ENCODE measurements at places on chromosomes 5 and 9. TPM values are rescaled to one million over a fixed set of nuclear protein-coding genes. Genes with fewer than 3 reads are reported as not detected.

DNA sequence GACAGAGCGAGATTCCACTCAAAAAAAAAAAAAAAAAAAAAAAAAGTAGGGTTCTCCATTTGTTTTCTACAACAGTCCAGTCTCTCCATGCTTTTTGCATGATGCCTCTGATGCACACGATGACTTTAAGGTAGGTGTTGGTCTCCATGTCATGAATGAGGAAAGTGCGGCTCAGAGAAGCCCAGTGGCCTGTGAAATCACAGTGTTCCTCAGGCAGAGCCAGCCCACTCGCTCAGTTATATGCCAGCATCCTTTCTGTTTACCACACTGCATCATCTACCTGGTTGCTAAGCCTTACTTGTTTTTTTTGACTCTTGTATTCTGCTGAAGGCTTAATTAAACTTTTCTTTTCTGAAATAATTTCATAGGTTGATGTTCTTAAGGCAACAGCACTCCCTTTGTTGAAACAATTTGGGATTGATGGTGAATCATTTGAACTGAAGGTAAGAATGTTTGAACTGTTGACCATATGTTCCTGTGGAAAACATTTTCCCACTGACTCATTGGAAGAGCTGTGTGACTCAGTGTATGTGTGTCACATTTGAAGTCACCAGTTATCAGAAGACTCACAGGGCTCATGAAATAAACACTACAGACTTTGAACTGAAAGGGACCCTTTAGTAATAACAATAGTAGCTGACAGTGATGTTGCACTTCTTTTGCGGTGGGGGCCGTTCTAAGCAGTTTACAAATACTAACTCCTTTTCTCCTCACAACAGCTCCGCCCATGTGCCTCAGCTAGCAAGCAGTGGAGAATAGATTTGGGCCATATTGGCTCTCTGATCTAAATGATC lies 40.2 kb downstream of the RCL1 start:
- no peak overlapping the region for H3K4me3 ChIP-seq
- peaks cover 10% of the 10 kb centered on the region for H3K4me1 ChIP-seq
- H3K36me3 ChIP-seq: no peaks in the 10 kb centered on the region
- no peak for DNase-seq
- peak overlapping the region; percentile 17 for H3K27ac ChIP-seq

The MYOT gene
- total RNA-seq: 4.0 TPM

The TMEFF1 gene
- total RNA-seq: 0.78 TPM

GRCh38 chr5:124061663-124062062 lies 549.7 kb downstream of the CSNK1G3 start:
- H3K4me1 ChIP-seq: peaks cover 7% of the 10 kb centered on the region
- no peak overlapping the region for H3K27ac ChIP-seq
- DNase-seq: no peak
- H3K36me3 ChIP-seq: no peaks in the 10 kb centered on the region

The SPINK5 gene
- 1.1 TPM for total RNA-seq

DNA sequence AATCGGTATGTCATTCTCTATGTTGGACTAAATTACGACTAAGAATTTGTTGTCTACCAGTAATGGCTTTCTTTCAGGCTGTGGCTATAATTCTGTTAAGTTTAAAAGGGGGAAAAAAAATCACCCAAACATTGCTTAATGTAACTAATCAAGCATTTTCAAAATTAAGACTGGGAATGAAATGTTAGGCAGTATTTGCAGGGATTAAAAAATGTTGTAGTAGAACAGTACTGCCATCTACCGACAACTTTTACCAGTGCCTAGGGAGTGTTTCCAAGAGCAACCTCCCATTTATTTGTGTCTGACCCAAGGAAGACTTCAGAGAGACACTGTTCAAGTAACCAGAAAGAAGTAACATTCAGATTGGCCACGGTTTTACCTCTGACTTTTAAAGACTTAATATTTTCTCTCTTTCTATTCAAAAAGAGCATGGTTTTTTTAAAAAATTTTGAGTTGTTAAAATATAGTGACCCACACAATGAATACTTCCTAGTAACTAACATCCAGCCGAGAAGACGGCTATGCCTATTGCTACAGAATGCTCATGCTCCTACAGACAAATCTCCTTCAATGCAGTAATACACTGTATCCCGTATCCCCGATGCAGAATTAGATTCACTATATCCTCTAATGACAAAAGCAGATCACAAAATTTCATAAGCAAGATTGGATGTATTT lies 92.4 kb downstream of the ARL15 start:
- peaks cover 1% of the 10 kb centered on the region for H3K4me1 ChIP-seq
- H3K27ac ChIP-seq: no peak overlapping the region
- H3K36me3 ChIP-seq: no peaks in the 10 kb centered on the region
- no peak for DNase-seq
- H3K4me3 ChIP-seq: no peak overlapping the region

- no peak overlapping the region for H3K4me3 ChIP-seq
- no peaks in the 10 kb centered on the region for H3K27me3 ChIP-seq
- DNase-seq: no peak
- H3K4me1 ChIP-seq: no peaks in the 10 kb centered on the region
- no peaks in the 10 kb centered on the region for H3K36me3 ChIP-seq
Observed at GRCh38 chr5:81093536-81094196, 133.5 kb downstream of the RASGRF2 start.

The NEUROG1 gene
- not detected for total RNA-seq

DNA sequence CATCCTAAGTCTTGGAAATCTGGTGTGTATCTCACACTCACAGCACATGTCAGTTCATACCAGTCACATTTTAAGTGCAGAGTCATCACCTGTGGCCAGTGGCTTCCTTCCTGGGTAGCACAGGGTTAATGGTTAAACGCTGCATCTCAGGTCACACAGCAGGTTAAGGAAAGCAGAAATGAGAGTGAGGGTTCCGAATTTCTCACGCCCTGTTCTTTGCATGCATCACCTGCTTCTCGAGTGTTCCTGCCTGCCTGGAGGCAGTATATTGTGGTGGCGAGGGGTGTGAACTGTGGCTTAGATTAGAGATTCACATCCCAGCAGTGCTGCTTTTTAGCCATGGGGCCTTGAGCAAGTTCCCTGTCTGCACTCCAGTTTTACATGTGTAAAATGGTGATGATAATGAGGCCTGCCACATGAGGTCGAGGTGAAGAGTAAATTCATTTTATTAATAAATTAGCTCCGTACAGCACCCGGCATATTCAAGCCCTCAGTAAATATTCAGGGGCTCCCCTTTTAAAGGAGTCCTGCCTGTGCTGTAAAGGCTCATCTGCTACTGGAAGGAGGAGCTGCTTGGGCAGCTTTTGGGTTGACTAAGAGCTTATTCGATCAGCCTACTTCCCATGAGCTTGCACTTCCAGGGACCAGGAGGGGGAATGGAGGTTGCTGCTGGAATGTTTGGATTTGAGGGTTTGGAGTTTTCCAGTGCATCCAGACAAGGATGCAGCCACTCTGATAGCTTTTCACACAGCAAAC lies 61.1 kb upstream of the SAP30L start:
- no peak for DNase-seq
- no peak overlapping the region for H3K4me3 ChIP-seq
- H3K27ac ChIP-seq: no peak overlapping the region
- no peaks in the 10 kb centered on the region for H3K27me3 ChIP-seq

The SOHLH1 gene
- not detected for total RNA-seq

DNA sequence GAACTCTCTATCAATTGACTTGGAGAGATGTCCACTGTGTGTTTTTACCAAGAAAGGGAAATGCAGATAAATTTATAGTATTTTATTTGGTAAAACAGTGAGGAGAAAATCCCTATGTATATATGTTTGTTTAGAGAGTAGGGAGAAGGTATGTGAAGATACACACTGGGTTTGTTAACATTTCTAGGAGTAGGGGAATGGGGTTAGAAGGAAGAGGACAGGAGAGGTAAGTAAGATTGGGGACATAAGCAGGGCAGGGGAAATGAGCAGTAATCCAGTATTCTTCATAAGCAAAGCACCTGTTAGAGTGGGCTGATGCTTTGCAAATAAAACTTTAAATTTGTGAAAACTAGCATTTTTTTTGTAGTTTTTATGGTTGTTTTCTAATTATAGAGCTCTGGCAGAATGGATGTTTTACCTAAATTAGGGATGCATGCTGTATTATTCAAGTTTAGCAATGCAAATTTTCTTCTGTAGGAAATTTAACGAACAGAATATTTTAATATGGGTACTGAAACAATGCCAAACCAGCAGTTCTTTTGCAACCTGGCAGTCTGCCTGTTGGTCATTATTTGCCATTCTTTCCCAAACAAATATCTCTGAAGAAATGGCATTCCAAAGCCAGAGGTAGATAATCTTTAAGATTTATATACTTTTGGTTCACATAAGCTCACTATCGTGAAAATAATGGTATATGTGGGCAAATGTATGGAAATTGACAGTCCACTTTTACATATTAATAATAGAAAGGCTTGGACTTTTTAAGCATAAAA lies 19.4 kb upstream of the DCP2 start:
- H3K4me1 ChIP-seq: peaks cover 4% of the 10 kb centered on the region
- no peaks in the 10 kb centered on the region for H3K27me3 ChIP-seq
- H3K4me3 ChIP-seq: no peak overlapping the region
- no peaks in the 10 kb centered on the region for H3K36me3 ChIP-seq

DNA sequence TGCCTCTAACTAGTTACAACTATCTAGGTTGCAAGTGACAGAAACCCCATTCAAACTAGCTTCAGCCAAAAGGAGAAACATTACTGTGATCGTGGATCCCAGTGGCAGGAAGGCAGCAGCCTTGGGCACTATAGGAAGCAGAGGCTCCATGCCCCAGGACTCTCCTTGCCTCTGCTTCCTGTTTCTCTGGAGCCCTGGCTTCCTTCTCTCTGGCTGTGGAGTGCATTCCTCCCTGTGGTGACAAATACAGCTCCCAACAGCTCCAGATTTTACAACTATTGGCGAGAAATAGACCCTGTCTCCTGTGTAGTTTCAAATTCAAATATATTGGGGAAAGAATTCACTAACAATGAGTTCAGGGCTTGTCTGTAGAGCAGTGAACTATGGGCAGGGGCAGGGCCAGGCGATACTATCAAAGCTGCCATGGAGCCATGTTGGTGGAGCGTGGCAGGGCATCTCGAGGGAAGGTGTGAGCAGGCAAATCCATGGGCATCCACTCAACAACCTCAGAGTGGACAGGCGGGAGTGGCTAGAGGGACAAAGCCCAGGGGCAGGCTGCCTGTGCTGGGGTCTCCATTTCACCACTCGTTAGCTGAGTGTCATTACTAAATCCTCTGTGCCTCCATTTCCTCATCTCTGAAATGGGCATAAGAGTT lies 189.5 kb downstream of the ERCC6L2 start:
- no peak overlapping the region for H3K4me3 ChIP-seq
- no peak overlapping the region for H3K27ac ChIP-seq
- no peaks in the 10 kb centered on the region for H3K36me3 ChIP-seq
- H3K27me3 ChIP-seq: no peaks in the 10 kb centered on the region
- H3K4me1 ChIP-seq: no peaks in the 10 kb centered on the region
- DNase-seq: no peak

- no peaks in the 10 kb centered on the region for H3K27me3 ChIP-seq
- H3K36me3 ChIP-seq: no peaks in the 10 kb centered on the region
- H3K4me1 ChIP-seq: no peaks in the 10 kb centered on the region
- DNase-seq: no peak
- no peak overlapping the region for H3K27ac ChIP-seq
- no peak overlapping the region for H3K4me3 ChIP-seq
Observed at GRCh38 chr9:74303945-74304344, 193.2 kb upstream of the RORB start.

- H3K27ac ChIP-seq: no peak overlapping the region
- H3K4me3 ChIP-seq: no peak overlapping the region
- H3K4me1 ChIP-seq: no peaks in the 10 kb centered on the region
- H3K36me3 ChIP-seq: no peaks in the 10 kb centered on the region
- DNase-seq: peak; percentile 46
Observed at GRCh38 chr5:545641-546375, 21.6 kb upstream of the SLC9A3 start.

The FOXD4L3 gene
- not detected for total RNA-seq

GRCh38 chr5:133957080-133957479 lies 11.3 kb downstream of the C5orf15 start:
- no peaks in the 10 kb centered on the region for H3K36me3 ChIP-seq
- DNase-seq: no peak
- H3K4me3 ChIP-seq: no peak overlapping the region

The HINT1 gene
- 133 TPM for total RNA-seq

DNA sequence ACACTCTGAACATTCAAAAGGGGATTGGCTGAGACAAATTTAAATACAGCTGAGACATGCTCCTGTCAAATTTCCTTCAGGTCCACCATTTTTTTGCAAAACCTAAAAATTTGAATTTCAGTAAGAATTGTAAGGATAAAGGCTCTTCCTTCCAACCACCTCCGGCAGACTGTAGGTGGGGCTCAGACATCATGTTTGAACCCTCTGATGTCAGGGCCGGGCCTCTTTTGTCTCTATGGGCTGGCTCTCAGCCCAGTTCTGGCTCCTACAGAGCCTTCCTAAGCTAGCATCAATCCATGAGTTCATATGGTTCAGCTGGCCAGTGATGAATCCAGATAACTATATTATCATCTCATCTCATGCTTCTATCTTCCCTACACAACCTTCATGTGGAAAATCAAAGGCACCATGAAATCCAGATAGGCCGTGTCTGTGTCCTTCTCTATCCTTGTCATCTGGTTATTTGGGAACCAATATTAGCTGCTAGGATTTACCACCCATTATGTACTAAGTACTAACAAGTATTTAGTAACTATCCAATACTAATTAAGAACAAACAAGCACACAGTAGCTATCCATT lies 44.2 kb downstream of the NIPSNAP3B start:
- H3K4me1 ChIP-seq: no peaks in the 10 kb centered on the region
- no peak overlapping the region for H3K27ac ChIP-seq
- no peak overlapping the region for H3K4me3 ChIP-seq
- peaks cover 8% of the 10 kb centered on the region for H3K36me3 ChIP-seq
- H3K27me3 ChIP-seq: no peaks in the 10 kb centered on the region

DNA sequence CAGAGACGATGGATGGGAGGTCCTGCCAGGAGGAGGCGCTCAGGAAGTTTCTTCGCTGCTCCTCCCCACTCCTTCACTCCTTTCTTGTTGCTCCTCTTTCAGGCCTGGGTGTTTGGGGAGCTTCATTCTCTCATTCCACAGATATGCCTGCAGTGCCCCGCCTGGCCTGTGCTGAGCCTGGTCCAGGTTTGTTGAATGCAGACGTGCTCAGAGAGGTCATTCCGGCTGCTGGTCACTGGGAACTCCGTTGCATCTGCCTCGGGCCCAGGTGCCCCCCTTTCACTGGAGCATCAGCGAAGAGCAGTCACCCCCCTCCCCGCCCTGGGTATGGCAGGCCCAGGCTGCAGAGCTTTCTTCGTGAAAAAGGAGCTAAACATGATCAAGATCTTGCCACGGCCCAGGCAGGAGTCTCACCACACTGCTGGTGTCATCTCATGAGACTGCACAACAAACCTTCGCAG lies 15.5 kb downstream of the SURF6 start:
- no peaks in the 10 kb centered on the region for H3K4me1 ChIP-seq
- no peaks in the 10 kb centered on the region for H3K36me3 ChIP-seq
- no peak for DNase-seq
- H3K4me3 ChIP-seq: no peak overlapping the region

GRCh38 chr9:14652729-14653377 lies 40.4 kb downstream of the ZDHHC21 start:
- DNase-seq: no peak
- H3K27ac ChIP-seq: no peak overlapping the region
- H3K27me3 ChIP-seq: no peaks in the 10 kb centered on the region
- H3K4me1 ChIP-seq: no peaks in the 10 kb centered on the region
- no peak overlapping the region for H3K4me3 ChIP-seq

GRCh38 chr9:113620377-113621161 lies 157.0 kb downstream of the RGS3 start:
- peak; percentile 89 for DNase-seq
- no peaks in the 10 kb centered on the region for H3K27me3 ChIP-seq
- H3K4me3 ChIP-seq: no peak overlapping the region
- H3K4me1 ChIP-seq: no peaks in the 10 kb centered on the region
- H3K27ac ChIP-seq: peak overlapping the region; percentile 97

- no peak overlapping the region for H3K27ac ChIP-seq
- H3K4me1 ChIP-seq: no peaks in the 10 kb centered on the region
- H3K36me3 ChIP-seq: no peaks in the 10 kb centered on the region
- no peaks in the 10 kb centered on the region for H3K27me3 ChIP-seq
Observed at GRCh38 chr9:2387166-2387565, 234.4 kb upstream of the VLDLR start.

The PLPP7 gene
- 9.5 TPM for total RNA-seq
